Stimulated activated CD8-positive, alpha-beta memory T cell treated with anti-CD3 and anti-CD28 coated beads, Interleukin-15, amount 100 ng/mL, for 1 hour (primary cell): ENCODE measurements at places on chromosomes 1 and 21.

- no peak for DNase-seq
These were observed 427.4 kb upstream of the NCAM2 start for GRCh38 chr21:20570824-20571232.

DNA sequence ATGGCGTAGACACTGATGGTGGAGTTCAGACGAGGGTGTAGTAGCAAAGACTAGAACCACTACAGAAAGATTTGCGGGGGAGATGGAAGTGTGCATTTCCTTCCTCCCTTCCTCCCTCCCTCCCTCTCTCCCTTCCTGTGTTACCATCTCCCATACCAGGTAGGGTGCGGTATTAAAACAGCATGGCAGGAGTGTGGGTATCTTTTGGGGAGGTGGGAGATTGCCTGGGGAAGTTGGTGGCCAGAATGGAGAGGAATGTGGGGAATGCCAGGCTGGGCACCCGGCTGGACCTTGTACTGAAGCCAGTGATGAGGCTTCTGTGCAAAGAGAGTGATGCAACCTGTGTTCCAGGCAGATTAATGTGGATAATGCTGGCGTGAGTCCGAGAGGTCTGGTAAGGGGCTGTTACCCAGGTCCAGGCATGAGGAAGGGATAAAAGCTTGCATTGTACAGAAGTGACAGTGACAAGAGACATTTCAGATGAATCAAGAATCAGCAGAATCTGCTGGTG is 30.3 kb upstream of the PPP2R5A start:
- no peak for DNase-seq

GRCh38 chr1:25431955-25432719 is 1.4 kb downstream of the MACO1 start:
- no peak for DNase-seq

DNA sequence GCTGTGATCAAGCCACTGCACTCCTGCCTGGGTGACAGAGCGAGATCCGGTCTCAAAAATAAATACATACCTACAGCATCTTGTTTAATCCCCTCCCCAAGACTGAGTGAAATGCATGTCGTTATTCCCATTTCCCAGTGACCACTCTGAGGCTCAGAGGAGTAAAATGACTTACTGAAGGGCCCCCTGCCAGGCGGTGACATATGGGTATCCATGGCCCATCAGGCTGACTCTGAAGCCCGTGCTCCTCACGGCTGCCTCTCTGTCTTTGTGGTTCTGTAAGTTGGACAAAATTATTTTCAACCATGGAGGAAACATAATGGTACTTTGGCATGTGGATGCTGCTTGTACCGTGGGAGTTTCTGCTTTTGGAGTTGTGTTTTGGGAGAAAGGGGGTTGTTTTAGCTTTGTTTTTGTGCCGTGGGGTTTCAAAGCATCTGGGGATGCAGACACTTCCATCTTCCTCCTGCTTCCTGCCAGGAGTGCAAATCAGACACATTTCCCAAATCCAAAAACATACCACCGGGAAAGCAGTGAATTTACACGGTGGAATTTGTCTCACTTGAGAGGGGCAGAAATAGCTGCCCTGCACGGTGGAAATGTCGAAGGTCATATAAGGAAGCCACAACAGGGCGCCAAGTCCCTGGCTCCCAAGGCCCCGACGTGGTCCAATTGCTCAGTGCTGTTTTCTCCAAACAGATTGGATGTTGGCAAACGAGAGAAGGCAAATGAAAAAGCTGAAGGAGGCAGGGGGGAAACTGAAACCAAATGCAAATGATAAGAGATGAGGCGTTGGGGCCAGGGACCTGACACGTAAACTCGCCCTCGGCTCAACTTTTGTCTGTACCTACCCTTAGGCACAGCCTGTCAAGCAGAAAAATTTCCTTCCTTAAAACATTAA is 17.1 kb upstream of the PINK1 start:
- no peak for DNase-seq

DNA sequence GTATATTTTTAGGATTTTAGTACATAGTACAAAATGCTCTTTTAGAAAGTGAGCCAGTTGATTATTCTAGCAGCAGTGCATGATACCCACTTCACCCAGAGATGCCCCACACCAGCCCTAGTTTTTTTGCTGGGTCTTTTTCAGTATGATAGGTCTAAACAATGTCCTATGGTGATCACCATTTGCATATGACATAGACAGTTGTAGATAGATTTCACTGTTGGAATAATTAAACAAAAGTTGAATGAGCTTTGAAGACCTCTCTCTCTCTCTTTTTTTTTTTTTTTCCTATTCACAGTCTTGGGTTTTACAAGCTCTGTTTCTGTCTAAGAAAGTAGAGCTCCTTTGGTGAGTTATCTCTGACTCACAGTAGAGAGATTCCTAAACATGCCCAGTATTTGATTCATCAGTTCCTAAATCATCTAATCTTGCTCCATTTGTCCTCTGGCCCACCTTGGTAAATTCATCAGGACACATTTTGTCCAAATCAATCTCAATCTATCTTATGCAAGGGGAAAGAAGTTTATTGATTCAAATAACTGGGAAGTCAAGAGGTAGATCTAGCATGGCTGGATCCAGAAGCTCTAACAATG is 44.7 kb upstream of the VAV3 start:
- DNase-seq: no peak

DNA sequence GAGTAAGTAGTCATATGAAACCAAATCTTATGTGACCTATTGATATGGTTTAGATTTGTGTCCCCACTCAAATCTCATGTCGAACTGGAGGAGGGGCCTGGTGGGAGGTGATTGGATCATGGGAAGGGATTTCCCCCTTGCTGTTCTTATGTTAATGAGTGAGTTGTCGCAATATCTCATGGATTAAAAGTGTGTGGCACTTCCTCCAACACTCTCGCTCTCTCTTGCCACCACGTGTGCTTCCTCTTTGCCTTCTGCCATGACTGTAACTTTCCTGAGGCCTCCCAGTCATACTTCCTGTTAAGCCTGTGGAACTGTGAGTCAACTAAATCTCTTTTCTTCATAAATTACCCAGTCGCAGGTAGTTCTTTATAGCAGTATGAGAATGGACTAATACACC is 241.2 kb downstream of the RGS7 start:
- no peak for DNase-seq

DNA sequence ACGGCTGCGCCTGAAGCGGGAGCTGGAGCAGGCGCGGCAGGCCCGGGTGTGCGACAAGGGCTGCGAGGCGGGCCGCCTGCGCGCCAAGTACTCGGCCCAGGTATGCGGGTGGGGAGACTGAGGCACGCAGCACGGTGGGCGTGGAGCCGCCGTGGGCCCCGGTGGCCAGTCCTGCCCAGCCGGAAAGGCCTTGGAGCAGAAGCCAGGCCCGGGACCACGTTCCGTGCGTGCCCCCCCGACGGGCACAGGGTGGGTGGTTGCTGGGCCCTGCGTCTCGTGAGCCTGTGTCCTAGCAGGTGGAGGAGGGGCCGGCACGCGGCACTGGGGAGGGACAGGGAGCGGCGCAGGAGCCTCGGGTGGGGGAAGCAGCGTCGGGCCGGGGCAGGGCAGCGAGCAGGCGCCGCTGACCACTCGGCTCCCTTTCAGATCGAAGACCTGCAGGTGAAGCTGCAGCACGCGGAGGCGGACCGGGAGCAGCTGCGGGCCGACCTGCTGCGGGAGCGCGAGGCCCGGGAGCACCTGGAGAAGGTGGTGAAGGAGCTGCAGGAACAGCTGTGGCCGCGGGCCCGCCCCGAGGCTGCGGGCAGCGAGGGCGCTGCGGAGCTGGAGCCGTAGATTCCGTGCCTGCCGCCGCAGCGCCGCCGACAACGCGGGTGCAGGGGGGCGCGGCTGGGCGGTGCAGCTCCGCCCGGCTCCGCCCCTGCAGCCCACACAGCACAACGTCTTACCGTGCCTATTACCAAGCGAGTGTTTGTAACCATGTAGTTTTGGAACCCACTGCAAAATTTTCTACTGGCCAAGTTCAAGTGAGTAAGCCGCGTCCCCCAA is 78.2 kb downstream of the SKI start:
- no peak for DNase-seq

DNA sequence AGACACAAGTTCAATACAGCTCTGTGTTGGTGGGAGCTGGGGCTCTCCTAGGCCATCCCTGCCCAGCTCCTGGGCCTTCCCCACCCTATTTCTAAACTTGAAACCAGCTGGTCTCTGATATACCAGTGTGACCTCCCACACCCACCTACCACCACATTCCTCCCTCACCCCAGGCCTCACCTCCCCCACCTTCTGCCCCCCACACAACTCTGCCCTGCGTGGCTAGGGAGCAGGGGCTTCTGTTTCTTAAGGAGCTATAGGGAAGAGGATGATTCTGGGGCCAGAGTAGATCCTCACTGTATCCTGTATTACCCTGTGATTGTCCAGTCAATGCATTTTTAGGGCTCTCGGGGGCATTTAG is 16.5 kb downstream of the NES start:
- no peak for DNase-seq

DNA sequence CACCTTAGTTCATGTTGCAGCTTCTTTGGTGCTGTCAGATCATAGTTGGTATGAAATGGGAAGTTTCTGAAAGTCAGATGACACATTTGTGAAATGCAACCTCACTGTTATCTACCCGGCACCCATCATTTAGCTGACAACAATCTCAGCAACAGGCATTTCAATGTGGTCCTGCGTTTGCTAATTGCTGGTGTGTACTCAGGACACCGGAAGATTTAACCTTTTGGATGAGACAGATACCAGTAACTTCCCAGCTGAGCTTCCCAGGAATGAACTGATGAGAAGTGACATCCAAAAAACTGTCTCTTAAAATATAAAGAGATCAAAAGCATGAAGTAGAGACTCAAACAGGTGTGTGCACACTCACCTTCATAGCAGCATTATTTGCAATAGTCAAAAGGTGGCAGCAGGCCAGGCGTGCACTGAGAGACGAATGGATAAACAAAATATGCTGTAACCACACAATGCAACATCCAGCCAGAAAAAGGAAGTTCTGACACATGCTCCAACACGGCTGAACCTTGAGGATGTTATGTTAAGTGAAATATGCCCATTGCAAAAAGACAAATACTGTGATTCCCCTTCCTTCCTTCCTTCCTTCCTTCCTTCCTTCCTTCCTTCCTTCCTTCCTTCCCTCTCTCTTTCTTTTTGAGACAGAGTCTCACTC is 7.9 kb upstream of the CLDN14 start:
- DNase-seq: no peak

DNA sequence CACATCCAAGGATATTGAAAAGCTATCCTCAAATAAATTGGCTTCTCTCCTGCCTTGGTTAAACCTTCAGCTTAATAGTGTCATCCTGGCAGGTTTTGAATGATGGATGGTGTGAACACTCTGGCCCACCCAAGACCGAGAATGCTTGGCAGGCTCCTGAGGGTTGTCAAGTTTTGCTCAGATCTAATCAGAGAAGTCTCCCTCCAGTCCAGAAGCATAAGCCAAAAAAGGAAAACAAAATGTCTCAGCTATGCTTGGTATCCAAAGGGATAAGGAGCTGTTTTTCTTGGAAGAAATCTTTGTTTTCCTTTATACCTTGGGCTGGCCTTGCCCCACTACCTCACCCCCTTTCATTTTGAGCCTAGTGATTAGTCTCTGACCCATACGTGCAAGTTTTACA is 172.7 kb downstream of the CRB1 start:
- DNase-seq: no peak

GRCh38 chr1:233815865-233816264 is 88.6 kb upstream of the SLC35F3 start:
- DNase-seq: no peak

DNA sequence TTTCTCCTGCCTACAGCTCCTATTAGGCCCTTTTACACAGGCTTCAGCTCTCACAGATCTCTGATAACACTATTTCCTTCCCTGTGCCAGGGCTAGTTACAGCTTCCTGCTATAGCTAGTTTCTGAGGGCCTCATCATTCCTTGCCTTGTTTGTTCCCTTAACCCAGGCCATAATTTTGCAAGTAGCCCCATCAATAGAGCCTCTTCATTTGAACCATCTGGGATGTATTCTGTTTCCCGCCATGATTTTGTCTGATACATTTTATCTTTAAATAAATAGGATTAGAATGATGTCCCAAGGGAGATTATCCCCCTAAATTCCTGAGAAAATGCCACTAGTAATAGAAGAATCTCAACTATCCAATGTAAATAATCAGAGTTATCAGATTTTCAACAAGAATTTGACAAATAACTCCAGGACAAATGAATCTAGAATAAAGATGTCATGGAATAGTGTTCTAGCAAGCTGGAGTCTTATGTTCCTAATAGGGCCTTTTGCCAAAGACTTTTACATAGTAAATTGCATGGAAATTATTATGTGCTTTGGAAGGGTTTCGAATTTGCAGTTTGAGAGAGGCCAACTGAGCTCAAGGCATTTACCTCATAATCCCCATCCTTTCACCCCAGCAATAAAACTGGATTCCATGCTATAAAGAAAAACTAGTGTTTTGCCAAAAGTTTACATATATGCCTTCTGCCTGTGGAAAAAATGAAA is 16.1 kb downstream of the IFT25 start:
- no peak for DNase-seq

- DNase-seq: no peak
These were observed 1092.2 kb downstream of the KCNT2 start for GRCh38 chr1:195516036-195516435.

GRCh38 chr1:3668148-3668547 is 15.8 kb downstream of the TP73 start:
- DNase-seq: no peak
